Stimulated activated CD8-positive, alpha-beta memory T cell treated with anti-CD3 and anti-CD28 coated beads, Interleukin-15, amount 100 ng/mL, for 48 hours (primary cell): ENCODE measurements at places on chromosomes 12 and 14.
A peak's percentile ranks its signal among the peaks of the same experiment; 100 is the strongest.

DNA sequence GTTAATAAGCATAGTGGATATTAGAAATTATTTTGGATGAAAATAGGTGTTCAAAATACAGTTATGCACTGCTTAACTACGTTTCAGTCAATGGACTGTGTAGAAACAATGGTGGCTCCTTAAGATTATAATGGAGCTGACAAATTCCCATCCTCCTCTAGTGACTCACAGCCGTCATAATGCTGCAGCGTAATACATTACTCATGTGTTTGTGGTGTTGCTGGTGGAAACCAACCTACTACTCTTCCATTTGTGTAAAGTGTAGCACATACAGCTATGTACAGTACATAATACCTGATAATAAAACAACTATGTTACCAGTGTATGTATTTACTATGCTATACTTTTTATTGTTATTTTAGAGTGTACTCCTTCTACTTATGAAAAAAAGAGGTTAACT lies 111.2 kb upstream of the TMCC3 start:
- no peak for DNase-seq

GRCh38 chr14:48391661-48392060 lies 716.3 kb upstream of the MDGA2 start:
- DNase-seq: no peak

GRCh38 chr12:68959891-68960464 lies 27.0 kb upstream of the CPM start:
- no peak for DNase-seq

- no peak for DNase-seq
These were observed 61.1 kb upstream of the C12orf71 start for GRCh38 chr12:27143256-27144069.

GRCh38 chr14:98022541-98023520 lies 1225.6 kb downstream of the VRK1 start:
- no peak for DNase-seq

DNA sequence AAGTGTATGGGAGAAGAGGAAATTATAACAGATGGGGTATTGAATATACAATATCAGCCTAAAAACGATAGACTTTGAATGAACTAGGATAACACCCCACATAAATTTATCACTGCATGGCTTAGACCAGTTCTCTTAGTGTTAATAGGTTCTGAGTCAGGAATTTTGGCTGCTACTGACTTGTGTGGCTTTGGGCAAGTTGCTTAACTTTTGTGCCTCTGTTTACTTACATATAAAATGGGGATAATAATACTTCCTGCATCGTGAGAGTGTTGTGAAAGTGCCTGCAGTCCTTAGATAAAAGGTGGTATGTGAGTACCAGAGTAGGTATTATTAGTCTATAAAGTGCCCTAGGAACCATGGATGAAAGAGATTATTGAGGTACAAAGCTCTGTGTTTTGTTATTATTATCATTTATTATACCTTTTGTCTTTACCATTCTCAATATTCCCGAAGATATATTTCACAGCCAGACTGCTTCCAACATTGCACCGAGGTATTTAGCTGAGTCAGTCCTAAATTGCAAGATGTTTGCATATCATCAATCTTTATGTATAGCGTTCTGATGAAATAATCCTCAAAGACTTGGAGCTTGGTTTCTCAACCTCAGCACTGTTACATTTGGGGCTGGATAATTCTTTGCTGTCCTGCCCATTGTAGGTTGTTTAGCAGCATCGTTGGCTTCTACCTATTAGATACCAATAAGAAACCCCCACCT lies 2.3 kb upstream of the PAWR start:
- no peak for DNase-seq

DNA sequence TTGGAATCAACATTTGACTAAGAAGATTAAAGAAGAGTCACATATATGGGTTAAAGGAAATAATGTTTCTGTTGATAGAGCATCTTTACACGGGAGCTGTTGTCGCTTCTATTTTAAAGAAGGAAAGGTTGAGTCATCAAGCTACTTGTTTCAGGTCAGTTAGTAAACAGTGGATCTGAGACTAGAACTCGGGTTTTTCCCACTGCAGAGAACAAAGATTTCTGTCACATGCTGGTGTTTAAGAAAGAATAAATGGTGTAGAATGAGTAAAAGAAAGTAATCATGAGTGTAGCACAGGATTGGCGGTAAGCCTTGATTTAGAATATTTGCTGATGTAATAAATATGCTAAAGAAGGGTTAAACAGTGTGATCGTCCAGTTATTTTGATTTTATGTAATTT lies 455.5 kb downstream of the AEBP2 start:
- DNase-seq: no peak

- DNase-seq: no peak
These were observed 164.3 kb upstream of the TMPO start for GRCh38 chr12:98351089-98351488.

- DNase-seq: no peak
These were observed 988 bp upstream of the TMEM263 start for GRCh38 chr12:106954462-106955376.

GRCh38 chr14:30214461-30215090 lies 286.9 kb upstream of the PRKD1 start:
- DNase-seq: no peak

GRCh38 chr12:39461059-39461458 lies 18.1 kb upstream of the KIF21A start:
- DNase-seq: no peak

DNA sequence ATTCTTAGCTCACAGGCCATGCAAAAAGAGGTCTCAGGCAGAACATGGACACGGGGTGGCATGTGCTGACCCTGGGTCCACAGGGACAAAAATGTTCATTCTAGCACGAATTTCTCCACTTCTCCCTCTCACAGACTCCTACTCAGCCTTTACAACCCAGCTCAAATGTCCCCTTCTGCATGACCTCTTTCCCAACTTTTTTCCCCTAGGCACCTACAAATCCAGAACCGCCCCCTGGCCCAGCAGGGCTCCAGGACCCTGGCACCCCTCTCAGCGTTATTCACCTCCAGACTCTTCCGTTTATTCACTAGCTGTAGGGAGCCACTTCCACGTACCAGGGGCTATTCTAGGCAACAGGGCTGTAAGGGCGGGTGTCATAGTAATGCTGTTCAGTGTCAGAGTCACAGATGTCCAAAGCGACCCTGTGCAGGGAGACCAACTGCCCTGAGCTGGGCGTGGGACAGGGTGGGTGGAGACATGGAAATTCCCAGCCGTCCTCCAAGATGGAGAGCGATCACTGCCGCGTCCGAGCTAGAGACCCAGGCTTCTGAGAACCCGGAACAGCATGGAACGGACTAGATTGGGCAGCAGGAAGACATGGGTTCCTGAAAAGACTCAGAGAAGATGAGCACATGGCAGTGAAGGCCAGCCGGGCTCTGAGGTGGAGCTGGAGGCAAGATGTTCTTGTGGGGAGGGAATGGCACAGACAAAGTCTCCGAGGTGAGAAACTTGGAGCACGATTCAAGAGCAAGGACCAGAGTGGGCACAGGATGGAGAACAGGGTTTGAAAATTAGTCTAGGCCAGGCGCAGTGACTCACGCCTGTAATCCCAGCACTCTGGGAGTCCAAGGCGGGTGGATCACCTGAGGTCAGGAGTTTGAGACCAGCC lies 274.9 kb upstream of the RTL1 start:
- no peak for DNase-seq

- DNase-seq: no peak
These were observed 146.8 kb upstream of the RASSF8 start for GRCh38 chr12:25811656-25812126.

- DNase-seq: peak; percentile 4
These were observed 110.7 kb downstream of the BTG1 start for GRCh38 chr12:92034858-92035401.

DNA sequence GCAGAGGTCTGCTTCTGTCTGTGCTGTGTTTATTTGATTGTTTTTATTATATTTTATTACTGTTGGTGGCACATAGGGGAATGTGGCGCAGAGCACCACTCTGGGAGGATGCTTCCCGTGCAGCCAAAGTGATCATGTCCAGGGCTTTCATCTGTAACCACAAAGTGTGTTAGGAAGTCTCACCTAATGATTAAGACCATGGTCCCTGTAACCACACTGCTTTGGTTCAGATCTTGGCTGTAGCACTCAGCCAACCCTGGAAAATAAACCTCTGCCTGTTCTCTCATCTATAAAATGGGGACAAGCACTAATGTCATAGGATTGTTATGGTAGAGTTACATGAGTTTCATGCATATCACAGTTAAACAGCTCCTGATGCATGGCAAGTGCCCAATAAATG lies 1.9 kb downstream of the RESF1 start:
- DNase-seq: no peak

DNA sequence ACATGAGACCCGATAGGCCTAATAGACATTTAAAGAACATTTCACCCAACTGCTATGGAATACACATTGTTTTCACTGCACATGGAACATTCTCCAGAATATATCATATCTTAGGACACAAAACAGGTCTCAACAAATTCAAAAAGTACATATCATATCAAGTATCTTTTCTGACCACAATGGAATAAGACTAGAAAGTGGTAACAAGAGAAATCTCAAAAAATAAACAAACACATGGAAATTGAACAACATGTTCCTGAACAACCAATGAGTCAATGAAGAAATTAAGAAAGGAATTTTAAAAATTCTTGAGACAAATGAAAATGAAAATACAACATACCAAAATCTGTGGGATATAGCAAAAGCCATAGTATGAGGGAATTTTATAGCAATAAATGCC lies 208.1 kb downstream of the PTPRO start:
- no peak for DNase-seq

- DNase-seq: no peak
These were observed 455.8 kb downstream of the PCNX1 start for GRCh38 chr14:71362920-71363584.

DNA sequence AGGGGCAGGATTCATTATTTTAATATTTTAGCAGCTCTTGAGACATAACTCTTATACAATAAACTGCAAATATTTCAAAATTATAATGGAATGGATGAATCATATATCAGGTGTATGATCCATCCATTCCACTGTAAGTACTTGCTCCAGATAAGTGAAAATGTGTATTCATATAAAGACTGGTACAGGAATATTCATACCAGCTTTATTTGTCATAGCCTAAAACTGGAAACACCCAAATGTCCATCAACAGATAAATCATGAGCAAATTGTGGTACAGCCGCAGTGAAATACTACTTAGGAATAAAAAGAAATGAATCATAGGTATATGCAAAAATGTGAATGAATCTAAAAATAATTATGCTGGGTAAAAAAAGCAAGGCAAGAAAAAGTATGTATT lies 263.6 kb upstream of the SYT10 start:
- DNase-seq: no peak

DNA sequence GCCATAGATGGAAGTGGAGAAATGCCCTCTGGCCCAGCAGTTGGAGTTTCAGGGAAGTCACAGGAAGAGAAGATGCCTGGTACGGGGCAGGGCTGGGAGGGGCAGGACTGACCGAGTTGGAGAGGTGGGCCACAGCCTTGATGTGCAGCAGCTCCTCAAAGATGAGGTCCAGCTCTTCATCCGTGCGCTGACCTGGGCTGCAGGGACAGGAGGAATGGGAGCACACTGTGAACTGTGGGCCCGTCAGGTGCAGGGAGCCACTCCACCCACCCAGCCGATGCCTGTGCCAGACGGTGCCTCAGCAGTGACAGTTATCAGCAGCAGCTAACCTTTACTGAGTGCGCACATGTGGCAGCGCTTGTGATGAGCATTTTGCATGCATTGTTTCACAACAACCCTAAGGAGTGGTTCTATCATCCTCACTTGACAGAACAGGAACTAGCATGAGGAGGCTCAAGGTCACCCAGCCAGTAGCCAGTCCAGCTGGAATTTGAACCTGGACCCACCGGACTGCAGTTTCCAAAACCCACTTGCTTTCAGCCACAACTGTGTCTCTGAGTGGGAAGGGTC lies 8.4 kb downstream of the RAPGEF3 start:
- no peak for DNase-seq

DNA sequence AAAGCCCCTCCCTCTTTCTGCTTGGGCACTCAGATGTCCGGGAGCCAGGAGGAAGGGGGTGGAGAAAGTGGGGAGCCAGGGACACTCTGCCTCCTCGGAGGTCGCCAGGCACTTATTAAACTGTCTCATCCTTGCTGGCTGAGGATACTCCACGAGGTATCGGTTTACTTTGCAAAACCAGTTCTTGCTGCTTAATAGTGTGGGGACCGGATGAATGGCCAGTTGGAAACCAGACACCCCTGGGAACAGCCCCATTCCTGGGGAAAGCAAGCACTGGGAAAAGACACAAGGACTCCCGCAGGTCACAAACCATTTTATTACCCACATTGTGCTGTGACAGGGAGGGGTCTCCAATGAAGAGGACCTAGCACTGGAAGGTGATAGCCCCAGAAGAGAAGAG lies 34.2 kb downstream of the CCDC88C start:
- no peak for DNase-seq

DNA sequence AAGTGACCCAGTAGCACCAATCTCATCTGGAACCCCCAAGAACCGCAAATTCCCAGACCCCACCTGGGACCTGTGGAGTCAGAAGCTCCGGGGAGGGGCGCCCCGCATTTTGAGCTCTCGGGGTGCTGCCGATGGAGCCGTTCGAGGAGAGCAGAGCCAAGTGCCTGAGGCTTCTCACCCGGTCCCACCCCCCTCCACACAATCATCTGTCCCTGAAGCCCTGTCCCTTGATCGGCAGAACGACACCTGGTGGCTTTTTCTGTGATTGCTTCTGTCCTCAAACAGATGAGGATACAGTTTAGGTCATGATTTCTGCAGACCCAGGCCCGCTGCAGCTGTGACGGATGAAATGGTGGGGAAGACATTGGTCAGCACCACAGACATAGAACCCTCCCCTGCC lies 74.7 kb downstream of the NOC4L start:
- no peak for DNase-seq

DNA sequence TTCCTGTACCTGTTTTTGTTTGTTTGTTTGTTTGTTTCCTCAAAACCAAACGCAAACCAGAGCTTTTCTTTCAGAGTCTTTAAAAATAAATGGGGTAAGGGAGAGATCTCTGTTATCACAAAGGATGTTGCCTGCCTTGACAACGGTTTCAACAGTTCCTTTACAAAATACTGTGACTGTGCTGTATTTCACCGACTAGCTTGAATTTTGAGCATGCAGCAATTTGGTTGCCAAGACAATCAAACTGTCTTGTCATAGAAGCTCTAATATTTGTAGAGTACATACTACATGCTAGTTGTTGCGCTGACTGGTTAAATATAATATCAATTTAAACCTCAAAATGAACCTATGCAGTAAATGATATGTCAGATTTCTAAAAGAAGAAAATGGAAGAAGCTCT lies 22.4 kb upstream of the TCP11L2 start:
- DNase-seq: no peak

DNA sequence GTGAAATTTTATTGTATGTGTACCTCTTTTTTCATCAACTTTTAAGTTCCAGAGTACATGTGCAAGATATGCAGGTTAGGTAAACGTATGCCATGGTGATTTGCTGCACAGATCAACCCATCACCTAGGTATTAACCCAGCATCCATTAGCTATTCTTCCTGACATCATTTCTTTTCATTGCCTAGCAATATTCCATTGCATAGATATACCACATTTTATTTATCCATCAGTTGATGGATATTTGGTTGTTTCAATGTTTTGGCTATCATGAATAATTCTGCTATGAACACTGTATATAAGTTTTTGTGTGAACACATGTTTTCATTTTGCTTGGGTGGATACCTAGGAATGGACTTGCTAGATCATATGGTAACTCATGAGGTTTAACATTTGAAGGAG lies 439.9 kb upstream of the SOX5 start:
- DNase-seq: no peak

- DNase-seq: no peak
These were observed 90.7 kb downstream of the ITPK1 start for GRCh38 chr14:93025055-93025454.

- DNase-seq: no peak
These were observed 324 bp downstream of the CALCOCO1 start for GRCh38 chr12:53726946-53727309.
